ENCODE measurements at places on chromosomes 3 and 15.

DNA sequence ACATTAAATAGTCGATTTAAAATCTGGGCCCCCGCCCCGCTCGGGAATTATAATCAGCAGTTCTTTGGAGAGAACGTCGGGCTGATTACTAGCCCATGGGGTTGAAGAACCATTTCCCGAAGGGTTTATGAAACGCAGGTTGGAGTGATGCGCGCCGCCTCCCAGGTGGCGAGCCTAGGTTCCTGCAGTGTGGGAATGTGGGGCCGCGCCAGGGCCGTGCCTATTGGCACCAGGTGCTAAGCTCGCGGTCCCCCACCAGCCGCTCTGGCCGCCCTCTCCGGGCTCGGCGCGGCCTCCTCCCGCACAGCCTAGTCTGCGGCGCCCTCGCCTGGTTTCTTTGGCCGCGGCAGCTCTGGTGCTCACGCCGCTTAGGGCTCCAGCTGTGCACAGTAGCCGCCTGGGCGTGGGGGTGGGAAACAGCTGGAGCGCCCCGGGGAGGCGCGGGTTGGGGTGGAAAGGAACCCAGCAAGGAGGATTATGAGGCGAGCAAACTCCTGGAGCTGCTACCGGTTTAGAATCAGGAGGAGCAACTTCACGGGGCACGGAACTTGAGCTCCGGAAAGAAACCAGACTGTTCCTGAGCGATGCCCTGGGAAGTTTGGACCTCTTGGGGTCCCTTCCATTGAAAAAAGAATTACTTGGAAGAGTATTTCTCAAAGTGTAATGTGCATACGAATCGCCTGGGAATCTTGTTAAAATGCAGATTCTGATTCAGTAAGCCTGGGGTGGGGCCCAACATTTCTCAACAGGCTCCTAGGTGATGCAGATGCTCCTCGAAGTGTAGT, 5.6 kb upstream of the MECOM start:
- peak; percentile 69 for DNase-seq

- peak; percentile 80 for DNase-seq
Observed at GRCh38 chr3:169811631-169812331, 889 bp upstream of the LRRIQ4 start.

- no peak for DNase-seq
Observed at GRCh38 chr15:79702621-79703020, 194.2 kb downstream of the MTHFS start.

GRCh38 chr3:99638167-99638948, at the start of gene COL8A1:
TSS of gene COL8A1 (plus strand) at chr3:99638594. CDS start at chr3:99790683, 152,089 bp downstream.
- DNase-seq = no peak

DNA sequence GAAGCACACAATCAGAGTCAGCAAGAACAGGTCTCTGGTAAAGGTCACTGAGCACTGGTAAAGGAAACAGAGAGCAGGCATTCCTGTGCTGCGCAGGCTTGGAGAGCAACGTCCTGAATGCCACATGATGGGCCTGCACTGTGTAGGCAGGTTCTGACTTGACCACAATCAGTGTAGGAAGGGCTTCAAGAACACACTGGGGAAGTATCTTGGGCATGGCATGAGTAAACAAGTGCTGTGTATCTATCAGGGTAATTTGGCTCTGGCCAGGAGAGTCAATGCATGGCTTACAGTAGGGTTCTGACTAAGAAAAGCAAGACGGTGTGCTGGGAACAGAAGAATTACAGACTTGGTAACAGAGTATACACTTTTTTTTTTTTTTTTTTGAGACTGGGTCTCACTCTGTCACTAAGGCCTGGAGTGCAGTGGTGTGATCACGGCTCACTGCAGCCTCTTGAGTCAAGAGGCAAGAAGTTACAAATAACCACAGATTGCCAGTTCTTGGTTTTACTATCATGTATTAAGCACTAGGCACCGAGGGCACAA, 30.6 kb downstream of the TBC1D2B start:
- DNase-seq = no peak
